ENCODE measurements at places on chromosomes 6 and 20. TPM values are rescaled to one million over a fixed set of nuclear protein-coding genes. Genes with fewer than 3 reads are reported as not detected.

Gene PLCB4
- not detected for polyA plus RNA-seq

Gene ADGB
- not detected for polyA plus RNA-seq

Gene MAP1LC3A
- 0.33 TPM for polyA plus RNA-seq

Gene CAP2
- 0.10 TPM for polyA plus RNA-seq

- DNase-seq, result no peak
These were observed 10.0 kb upstream of the UQCC2 start for GRCh38 chr6:33721508-33721907.

- DNase-seq, result no peak
These were observed 404 bp downstream of the CEP162 start for GRCh38 chr6:84227044-84227433.

GRCh38 chr6:57207141-57207540 is 15.0 kb downstream of the RAB23 start:
- DNase-seq, result no peak

DNA sequence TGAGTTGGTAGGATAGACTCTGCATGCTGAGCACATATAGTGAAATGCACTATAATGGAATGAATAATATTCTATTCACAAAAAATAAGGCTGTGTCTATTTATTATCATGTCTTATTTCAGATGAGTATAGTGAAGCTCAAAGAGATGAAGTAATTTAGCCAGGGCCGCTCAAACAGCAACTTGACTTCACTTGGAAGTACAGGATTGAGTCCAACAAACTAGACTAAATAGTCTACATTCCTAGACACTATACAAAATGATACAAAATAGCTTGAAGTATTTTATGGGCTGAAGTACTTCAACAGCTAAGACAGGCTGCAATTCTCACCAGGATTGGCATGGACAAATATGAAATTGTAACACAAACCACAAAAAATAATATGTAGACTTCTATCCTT is 144.5 kb upstream of the DST start:
- no peak for DNase-seq

DNA sequence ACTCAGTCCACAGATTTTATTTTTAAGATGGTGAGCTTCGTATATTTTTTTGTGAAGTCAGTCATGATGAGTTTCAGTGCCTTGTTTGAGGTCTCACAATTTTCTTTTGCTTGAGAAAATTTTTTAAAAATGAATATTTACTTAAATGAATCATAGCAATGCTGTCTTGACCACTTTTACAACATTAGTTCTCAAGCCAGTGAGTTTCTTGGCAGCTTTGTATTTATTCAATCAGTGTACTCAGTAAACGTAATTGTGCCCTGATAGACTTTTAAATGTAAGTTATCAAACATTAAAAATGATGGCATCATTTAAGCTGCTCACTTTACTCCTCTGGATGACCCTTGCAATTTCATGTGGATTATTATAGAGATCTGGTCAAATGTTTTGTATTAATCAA is 261.4 kb downstream of the KHDC1L start:
- DNase-seq, result no peak

DNA sequence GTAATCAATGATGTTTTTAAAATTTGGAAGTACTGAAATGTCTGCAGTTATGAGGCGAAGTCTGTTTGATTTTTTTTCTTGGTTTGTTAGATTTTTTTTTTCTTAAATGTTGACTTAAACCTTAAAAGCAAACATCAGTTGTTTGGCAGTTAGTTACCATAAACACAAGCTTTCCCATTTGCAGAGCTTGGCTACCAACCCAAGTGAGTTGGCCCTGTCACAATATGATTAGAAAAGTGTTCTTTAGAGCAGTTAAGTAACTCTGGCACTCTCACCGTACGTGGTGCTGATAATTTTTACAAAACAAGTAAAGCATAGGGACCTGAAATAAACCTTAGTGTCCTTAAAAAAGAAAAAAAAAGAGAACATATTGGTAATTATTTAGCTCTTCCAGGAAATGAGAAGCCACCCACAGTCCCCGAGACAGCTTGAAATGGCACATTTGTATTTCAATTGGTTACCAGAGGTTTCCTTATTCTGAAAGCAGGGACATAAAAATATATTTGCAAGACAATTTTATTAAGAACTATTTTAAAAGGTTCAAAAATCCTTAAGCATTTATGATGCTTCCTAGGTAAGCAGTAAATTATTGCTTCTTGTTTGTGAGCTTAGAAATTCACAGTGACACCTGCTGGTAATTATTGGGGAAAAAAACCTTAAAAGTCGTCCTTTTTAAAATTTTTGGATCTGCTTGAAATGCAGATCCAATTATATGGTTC is 3.9 kb downstream of the HEY2 start:
- DNase-seq, result no peak

GRCh38 chr6:44699082-44699481 is 311.6 kb downstream of the CDC5L start:
- DNase-seq, result no peak
